Liver (tissue), 10 donors: ENCODE measurements at places on chromosomes 13 and 19. TPM values are rescaled to one million over a fixed set of nuclear protein-coding genes. Genes with fewer than 3 reads are reported as not detected.

The INAFM1 gene
- 1.5 TPM for total RNA-seq

The TBXA2R gene
- 1.7 TPM for total RNA-seq

The SIAH3 gene
- total RNA-seq: under 0.01 TPM

The CCL25 gene
- not detected for total RNA-seq

The GSX1 gene
- not detected for total RNA-seq

GRCh38 chr13:72383646-72384045 lies 343.8 kb downstream of the MZT1 start:
- DNase-seq: no peak

DNA sequence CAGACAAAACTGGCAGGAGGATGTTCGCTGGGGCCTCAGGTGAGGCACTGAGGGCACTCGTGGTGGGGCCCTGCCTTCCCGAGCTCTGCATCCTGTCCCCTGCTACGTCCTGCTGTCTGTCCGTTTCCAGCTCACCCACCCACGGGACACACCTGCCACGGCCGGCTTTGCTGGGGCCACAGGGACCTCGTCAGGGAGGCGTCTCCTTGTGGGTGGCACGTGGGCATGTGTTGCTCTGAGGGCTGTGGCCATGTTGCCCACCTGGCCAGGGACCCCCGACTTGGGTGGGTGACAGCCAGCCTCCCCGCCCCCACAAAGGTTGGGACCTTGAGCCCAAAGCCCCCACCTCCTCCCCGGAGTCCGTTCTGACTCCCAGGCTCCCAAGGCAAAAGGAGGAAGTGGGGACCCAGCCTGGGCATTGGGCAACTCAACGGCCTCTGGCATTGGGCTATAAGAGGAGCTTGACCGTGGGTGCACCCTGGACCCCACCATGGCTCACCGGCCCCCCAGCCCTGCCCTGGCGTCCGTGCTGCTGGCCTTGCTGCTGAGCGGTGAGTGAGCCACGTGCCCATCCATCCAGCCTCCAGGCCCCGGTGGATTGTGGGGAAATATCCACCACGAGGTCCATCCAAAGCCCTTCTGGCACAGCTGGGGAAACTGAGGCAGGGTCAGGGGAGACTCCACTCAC lies at the start of gene PRTN3:
PRTN3 (plus strand) TSS at position 481 of the 688 bp plus-strand sequence; CDS start at position 491, 10 bp downstream.
- no peak for DNase-seq

GRCh38 chr19:42091742-42092141 lies 15.8 kb downstream of the ZNF574 start:
- DNase-seq: no peak

DNA sequence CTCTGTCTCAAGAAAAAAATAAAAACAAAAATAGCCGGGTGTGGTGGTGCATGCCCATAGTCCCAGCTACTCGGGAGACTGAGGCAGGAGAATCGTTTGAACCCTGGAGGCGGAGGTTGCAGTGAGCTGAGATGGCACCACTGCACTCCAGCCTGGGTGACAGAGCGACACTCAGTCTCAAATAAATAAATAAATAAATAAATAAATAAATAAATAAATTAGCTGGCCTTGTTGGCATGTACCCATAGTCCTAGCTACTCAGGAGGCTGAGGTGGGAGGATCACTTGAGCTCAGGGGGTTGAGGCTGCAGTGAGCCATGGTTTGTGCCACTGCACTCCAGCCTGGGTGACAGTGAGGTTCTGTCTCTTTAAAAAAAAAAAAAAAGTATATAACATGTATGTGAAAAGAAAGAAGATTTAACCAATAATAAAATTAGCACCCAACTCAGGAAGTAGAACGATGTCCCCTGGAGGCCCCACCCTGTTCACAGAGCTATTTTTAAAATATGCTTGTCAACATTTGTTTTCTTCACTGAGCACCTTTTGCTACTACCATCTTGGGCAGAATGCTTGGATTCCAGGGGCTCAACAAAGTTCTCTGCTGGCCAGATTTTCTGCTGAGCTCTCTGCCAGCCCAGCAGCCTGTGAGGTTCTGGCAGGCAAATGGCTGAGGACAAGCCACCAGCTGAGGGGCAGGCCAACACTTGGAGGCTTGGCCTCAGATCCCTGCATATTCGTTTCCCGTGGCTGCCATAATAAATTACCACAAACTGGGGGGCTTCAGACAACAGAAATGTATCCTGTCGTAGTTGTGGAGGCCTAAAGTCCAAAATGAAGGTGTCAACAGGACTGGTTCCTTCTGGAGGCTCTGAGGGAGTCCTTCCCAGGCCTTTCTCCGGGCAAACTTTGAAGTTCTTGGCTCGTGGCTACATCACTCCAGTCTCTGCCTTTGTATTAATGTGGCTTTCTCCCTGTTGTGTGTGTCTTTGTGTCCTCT lies 5.2 kb downstream of the SLC25A42 start:
- no peak for DNase-seq

DNA sequence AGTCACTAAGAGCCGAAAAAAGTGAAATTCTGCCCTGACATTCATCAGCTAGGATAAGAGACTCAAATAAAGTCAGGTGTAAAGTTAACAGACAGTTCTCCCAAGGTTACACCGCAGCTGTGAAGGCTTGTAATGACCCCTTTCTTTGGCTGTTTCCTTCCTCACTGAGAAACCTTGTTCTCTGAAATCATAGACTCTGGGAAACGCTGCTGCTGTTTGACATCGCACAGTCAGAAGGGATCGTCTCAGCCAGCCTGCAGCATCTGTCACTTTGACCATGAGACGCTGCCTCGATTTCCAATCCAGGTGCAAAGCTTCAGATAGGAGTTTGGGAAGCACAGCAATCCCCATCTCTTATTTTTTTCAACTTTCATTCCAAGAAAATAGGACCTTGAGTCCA lies 678 bp downstream of the BCAT2 start:
- DNase-seq: no peak

DNA sequence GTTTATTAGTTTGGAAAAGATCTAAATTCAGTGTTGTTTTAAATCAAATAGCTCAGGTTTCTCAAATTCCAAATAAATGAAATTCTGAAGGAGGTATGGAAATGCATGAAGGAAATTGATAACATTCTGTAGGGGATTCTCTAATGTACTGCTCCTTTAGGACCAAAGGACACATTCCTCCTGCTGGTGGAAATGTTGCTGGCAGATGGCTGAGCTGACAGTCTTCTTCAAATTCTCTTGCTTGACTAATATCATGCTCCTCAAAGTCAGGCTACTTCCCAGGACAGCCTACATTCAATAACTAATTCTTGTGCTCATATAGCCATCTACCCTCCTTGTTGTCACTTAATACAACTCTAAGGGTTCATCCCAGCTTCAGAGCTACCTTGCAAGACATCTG lies 1118.5 kb downstream of the PCDH9 start:
- DNase-seq: no peak

GRCh38 chr13:40798380-40798779 lies 9.0 kb downstream of the SLC25A15 start:
- DNase-seq: no peak

DNA sequence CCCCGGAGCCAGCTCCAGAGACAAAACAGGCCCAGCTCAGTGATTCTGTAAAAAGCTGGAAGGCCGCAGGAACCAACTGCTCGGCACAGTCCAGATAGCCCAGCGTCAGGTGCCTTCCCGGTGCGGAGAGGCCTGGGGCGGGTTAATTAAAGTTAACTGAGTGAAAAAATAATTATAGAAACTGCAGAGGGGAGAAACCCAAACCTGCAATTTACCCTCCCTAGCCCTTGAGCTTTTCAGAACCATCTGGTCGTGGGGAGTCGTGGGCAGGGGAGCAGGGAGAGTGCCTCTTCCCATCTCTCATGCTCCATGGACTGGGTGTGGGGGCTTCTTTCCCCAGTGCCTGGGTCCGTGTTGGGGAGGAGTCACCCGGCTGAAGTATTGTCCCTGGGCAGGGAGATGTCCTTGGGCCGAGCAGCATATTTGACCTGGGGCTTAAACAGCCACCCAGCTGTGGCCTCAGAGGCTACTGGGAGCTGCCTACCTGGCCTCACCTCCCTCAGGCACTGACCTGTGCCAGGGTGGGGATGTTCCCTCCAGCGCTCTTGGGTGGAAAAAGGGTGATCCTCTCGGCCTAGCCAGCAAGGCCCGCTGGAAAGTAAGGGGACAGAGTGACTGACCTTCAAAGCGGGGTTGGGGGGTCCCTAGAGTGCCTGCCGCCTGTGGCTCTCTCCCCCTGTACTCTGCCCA lies 65.9 kb downstream of the CHST8 start:
- no peak for DNase-seq

DNA sequence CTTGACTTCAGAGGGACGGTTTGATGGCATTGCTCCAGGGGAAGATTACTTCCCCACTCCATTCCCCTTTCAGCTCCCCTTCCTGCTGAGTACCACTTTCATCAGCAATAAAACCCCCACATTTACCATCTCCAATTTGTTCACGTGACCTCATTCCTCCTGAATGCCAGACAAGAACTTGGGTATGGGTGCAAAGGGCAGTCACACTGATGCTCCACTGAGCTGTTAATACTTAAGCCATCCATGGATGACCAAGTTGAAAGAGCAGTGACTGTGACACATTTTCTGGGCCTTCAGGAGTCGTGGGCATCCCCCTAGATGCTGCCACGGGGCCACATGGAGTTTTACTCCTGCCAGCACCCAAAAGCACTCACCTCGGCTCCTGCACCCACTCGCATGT lies 93.1 kb downstream of the STOML3 start:
- DNase-seq: no peak

GRCh38 chr13:91359631-91360030 lies 12.1 kb downstream of the MIR17HG start:
- DNase-seq: no peak

DNA sequence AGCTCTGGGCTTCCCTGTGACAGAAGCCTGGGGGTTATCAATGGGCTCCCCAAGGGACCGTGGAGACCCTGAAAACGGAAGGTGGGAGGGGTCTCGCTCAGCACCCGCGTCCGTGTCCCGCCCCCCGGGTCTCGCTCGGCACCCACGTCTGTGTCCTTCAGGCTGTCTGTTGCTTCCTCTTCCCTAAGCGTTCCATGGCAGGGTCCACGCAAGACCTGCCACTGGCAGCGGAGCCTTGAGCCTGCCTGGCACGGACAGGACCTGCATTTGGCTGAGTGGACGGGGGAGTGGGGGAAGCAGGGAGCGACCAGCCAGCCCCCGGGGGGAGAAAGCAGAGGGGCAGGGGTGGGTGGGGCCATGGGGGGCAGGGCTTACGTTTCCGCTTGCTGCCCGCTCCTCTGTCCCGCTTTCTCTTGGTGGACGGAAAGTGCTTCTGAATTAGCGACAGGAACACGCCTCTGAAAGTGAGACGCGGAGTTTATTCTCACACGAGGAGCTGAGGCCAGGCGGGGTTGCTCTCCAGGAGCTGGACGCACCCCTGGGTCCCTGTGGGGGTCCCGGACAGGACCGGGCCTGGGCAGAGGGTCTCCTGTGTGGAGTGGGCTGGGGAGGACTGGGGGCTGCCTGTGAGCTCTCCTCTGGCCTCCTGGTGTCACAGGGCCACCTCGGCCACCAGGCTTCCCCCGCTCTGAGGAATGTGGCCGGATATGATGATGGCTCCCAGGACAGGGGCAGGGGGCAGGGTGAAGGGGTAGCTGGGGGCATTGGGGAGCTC lies 12.0 kb downstream of the GPX4 start:
- DNase-seq: no peak

GRCh38 chr19:40726279-40726678 lies 9.4 kb downstream of the ITPKC start:
- no peak for DNase-seq

GRCh38 chr19:8206147-8207087 lies 2.8 kb upstream of the CERS4 start:
- DNase-seq: no peak

- no peak for DNase-seq
These were observed 22.5 kb upstream of the ZNF845 start for GRCh38 chr19:53311044-53311443.

DNA sequence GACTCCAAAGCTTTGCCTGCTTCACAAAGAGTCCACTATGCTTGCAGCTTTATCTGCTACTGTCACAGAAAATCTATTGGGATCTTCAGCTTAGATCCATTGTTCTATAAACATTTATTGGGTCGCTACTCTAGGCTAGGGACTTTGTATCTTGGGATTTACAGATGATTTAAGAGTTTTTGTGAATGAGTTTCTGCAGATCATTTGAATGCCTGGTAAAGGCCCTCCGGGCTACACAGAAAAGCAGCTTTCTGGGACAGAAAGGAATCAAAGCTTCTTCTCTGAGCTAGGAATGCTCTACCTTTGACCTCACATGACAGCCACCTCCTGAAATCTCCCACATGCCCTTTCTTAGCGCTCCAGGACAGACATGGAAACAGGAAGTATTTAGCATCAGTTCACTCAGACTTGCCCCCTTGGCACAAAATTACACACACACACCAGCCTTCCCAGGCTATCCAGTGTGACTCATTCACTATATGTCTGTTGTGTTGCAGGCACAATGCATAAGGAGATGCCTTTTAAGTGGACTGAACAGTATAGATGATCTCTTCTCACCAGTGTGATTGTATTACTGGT lies 492.4 kb downstream of the DACH1 start:
- no peak for DNase-seq

- no peak for DNase-seq
These were observed 7.2 kb downstream of the RNASEH2B start for GRCh38 chr13:50916701-50917184.

DNA sequence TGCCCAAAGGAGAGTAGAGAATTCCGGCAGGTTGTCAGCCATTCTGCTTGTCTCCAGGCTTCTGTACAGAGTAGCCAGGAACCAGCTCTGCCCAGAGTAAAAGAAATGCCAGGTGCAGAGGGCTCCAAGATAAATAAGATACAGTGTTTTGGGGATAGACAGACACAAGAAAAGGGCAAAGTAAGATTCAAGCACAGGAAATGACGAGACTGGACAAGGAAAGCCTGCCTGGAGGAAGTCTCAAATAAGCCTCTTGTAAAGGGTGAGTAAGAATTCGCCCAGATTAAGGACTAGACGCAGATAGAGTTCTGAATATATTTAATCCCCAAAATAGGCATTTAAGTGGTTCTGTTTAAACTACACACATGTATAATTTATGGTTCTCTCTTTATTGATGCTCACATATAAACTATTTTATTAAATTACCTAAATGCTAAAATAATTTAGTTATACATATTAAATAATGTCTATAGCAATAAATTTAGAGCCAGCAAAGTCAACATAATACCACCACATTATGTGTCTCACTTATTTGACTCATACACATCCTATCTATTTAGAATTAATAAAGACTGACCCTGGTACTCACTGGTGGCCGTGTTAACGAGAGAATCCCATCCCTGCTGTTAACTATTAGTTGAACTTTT lies 98.4 kb upstream of the RAP2A start:
- no peak for DNase-seq
